Right cardiac atrium (tissue), 5 donors: ENCODE measurements at places on chromosomes 12 and 14.

DNA sequence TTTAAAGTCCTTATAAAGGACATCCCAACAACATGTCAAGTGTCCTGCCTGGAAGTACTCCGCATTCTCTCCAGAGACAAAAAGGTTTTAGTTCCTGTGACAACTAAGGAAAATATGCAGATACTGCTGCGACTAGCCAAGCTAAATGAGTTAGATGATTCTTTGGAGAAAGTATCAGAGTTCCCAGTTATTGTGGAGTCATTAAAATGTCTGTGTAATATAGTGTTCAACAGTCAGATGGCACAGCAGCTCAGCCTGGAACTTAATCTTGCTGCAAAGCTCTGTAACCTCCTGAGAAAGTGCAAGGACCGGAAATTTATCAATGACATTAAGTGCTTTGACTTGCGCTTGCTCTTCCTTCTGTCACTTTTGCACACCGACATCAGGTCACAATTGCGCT lies 40.2 kb downstream of the RIC8B start:
- DNase-seq, result no peak

DNA sequence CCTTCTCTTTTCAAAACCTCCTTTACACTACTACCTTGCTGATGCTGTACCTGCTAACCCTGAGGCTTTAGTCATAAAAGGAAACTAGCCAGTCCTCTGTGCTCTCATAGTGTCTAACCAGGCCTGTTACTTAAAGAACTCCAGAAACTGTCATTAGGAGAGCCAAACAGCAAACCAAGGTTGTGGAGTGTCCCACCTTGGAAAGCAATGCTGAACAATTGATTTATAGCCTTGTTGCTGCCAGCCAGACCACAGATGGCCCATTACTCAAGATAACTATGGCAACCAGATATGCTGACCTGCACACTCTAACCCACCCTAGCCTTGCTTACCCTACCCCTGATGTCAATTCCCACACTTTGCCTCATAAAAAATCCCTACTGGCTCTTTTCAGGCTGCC lies 26.5 kb upstream of the BCAT1 start:
- DNase-seq, result no peak

GRCh38 chr14:62251237-62251636 lies 489.0 kb downstream of the SNAPC1 start:
- DNase-seq, result no peak

- no peak for DNase-seq
These were observed 33.3 kb downstream of the WNK1 start for GRCh38 chr12:785706-786105.

DNA sequence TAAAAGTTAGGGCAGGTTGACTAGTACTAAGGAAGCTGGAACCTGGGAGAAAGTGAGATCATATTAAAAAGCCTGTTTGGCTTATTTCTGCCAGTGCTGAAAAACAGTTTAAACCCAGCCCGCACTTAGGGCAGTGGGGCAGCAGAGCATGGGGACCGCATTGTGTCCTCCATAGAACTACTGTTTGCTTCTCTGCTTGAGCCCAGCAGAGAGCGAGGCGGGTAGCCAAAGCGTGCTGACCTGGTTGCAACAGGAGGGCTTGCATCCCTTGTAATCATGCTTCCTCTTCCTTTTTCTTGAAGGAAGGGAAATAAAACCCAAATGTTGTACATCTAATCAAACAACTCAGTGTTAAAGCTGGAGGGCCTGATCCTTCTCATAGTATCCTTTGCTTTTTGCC lies 82.5 kb upstream of the HOXC13 start:
- no peak for DNase-seq
